Epithelial cell of proximal tubule (primary cell): ENCODE measurements at places on chromosomes 12 and 14.

DNA sequence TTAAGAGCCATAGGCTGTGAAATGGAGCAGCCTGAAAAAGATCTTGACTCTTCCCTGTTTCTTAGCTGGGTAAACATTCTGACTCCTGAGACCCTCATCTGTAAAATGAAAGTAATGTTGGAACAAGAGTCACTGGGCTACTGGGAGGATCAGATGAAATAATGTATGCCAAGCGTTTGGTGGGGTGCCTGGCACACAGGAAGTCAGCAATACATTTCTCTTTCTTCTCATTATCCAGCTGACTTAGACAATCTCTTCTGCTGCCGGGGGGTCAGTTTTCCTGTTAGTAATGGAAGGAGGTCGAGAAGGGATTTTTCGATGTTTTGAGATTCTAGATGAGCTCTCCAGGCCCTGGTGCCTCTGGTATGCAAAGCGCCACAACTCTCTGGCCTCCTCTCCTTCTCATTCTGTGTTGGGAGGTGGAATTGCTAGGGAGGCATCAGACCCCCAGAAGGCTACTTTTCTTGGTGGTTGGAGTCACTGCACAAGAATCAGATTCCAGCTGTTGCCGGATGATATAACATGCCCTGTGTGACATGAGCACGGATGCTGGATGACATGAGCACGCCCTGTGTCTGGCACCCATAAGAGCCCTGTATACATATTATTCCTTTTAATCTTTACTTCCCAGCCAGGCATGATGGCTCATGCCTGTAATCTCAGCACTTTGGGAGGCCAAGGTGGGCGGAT is 4.3 kb downstream of the OASL start:
- DNase-seq: no peak

- DNase-seq: no peak
Measured at GRCh38 chr12:92034858-92035401, 110.7 kb downstream of the BTG1 start.

GRCh38 chr12:104570174-104570907 is 113.6 kb downstream of the CHST11 start:
- no peak for DNase-seq

- no peak for DNase-seq
Measured at GRCh38 chr12:114691196-114691595, 7.2 kb upstream of the TBX3 start.

- DNase-seq: no peak
Measured at GRCh38 chr14:79580414-79580813, 630.9 kb downstream of the DIO2 start.

DNA sequence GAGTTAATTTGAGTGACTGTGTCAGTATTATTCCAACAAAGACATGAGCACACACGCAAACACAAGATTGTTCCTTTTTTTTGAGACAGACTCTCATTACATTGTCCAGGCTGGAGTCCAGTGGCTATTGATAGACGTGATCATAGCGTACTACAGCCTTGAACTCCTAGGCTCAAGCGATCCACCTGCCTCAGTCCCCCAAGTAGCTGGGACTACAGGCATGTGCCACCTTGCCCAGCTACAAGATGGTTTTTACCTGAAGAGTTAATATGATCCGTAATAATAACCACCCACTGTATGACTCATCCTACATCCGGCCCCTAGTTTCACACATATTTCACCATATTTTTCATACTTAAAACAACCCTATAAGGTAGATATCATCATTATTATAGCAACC is 26.8 kb downstream of the BCAT1 start:
- no peak for DNase-seq

DNA sequence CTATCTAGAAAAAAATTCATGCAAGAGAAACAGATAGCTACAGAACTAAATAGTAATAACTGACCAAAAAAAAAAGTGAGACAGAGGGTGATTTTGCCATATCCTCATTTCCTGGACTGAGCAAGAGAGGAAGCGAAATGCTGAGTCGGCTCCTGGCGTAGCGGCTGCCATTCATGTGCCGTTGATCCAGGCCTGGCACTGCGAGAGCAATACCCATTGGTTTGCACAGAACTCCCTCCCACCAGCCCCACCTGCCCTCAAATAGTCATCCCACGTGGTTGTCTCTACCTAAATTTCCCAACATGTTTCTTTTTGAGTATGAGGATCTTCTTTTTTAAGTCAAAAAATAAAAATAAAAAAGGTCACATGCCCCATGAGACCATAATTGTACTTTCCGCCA is 9.4 kb upstream of the WNT5B start:
- DNase-seq: no peak

DNA sequence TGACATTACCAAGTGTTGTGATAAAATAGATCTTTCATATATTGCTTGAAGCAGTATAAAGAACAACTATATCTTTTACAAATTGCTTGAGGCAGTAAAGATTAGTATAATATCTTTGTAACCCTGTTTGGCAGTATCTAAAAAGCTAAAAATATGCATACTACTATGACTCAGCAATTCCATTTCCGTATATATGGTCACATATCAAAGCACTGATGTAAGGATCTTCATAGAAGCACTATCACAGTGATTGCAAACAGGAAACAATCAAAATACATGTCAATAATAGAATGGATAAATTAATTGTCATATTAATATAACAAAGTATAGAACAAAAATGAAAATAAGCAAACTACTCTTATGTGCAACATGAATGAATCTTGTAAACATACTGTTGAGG is 158.4 kb upstream of the IGF1 start:
- DNase-seq: no peak

DNA sequence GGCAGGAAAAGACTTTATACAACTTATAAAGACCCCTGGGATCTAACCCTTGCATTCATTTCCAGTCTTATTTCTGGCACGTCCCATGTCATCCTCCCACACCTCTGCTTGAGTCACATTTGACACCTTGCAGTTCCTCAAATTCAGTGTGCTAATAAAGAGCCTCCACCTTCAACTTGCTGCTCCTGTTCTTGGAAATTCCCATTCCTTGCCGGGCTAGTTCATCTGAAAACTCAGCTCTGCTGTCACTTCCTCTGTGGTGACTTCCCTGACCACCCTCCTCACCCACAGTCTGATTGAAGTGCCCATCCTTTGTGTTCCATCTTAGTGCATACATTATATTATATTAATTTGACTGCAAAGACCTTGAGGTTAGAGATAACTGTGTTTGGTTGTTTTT is 37.4 kb upstream of the PSMA6 start:
- no peak for DNase-seq

DNA sequence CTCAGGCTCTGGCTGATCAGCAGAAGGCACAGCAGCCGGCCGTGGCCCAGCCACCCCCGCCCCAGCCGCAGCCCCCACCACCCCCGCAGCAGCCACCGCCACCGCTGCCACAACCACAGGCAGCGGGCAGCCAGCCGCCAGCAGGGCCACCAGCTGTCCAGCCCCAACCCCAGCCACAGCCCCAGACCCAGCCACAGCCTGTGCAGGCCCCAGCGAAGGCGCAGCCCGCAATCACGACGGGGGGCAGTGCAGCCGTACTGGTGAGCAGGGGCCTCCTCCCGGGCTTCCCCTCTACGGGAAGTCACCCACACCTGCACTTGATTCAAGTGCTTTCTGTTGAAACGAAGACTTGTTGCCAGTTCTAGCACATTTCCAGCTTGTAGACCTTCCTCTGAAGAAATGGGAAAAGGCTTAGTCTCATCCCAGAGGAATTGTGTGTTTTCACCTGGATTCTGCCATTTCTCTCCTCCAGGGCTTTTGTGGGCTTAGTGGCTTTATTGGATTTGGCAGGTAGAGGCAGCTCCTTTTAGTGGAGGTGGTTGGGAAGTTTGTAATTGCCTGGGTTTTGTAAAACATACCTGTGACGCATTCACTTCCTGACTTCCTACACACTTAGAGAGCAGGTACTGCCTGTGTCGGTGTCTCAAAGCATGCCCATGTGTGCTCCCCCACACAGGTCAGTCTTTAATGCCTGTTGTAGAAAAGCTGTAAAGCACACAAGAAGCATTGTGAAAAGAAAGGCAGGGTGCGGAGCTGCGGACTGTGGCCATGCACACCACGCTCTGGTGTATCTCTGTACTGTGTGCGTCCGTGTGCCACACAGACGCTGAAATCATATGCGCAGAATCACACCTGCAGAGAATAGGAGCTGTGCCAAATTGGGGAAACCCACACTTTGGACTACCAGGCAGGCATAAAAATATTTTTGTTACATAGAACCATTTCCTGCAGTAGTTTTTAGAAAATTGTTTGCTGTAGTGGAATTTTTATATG is 90.5 kb downstream of the DDX51 start:
- no peak for DNase-seq

DNA sequence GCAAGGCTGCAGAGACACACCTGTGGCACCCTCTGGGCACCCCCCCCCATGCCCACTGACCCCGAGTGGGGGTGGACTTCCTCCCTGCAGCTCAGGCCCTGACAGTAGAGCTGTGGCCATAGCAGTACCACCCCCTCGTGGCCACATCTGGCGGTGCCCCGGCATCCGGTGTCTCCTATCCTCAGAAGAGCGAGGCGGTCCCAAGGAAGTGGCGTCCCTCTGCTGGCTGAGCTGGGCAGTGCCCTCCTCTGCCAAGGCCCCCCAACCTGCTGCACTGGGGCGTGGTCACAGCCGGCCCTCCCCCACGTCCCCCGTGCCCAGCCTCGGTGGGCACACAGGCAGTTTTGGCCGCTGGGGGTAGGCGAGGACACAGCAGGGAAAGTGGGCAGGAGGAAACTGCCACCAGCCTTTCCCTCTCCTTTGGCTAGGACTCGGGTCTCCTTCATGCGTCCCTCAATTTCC is 6.0 kb upstream of the SLC6A12 start:
- no peak for DNase-seq

DNA sequence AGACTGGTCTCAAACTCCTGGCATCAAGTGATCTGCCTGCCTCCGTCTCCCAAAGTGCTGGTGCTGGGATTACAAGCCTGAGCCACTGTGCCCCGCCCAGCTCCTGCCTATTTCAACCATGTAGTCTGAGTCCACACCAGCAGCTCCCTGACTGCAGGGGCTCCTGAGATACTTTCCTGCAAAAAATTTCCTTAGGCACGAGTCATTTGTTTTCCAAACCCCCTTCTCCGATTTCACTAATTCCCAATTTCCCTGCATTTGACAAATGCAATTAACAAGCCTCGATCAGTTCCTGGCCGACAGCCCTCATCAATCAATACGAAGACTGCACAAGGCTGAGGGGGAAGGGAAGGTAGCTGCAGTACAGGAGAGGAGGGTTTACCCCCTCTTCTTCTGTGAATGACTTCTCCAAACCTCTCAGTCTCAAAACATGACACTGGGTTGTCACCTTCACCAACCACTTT is 10.1 kb downstream of the PSMB5 start:
- no peak for DNase-seq

DNA sequence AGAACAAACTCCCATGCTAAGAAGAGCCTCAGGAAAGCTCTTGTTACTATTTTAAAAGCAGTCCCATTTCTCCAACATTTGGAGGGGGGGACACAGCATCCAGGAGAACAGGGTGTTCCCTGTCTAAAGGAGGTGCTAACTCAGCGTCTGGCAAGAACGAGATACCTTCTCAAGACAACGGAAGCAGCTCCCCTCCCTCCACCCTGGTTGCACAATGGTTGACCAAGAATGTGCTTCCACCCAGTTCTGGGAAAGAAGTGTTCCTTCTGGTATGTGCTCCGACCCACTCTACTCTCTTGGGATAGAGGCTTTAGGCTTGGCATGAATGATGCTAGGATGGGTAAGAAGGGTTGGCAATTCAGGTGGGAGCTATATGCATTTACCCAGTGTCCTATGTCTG is 1.5 kb upstream of the KRT6A start:
- peak; percentile 32 for DNase-seq

GRCh38 chr14:71606064-71606463 is 326.2 kb upstream of the RGS6 start:
- no peak for DNase-seq

GRCh38 chr12:6145564-6145963 is 21.1 kb upstream of the VWF start:
- no peak for DNase-seq

GRCh38 chr12:10974965-10975364 is 11.7 kb downstream of the TAS2R50 start:
- no peak for DNase-seq

DNA sequence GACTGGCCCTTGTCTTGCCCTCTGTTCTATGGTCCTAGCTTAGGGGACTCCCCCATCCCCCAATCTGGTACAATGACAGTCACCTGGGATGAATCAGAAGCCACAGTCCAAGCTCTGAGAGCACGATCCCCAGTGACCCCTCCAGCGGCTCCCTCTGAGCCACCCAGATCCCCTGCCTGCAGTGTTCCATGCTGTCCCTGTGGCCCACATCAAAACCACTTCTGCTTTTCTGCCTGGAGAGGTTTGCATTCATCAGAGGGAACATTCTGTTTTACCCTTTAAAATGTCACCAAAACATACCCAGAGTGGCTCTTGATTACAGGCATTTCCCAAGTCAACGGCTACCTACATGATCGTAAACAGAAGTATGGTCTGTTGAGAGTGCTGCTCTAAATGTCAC is 47.5 kb downstream of the NOS1 start:
- DNase-seq: no peak
